Activated naive CD4-positive, alpha-beta T cell treated with anti-CD3 and anti-CD28 coated beads, Interleukin-2, amount 10 ng/mL, durations not matched to agents 7 days and 5 days (primary cell): ENCODE measurements at places on chromosomes 6 and 20.

- DNase-seq = no peak
Observed at GRCh38 chr6:66336176-66336575, 629.1 kb upstream of the EYS start.

- no peak for DNase-seq
Observed at GRCh38 chr6:32108094-32108627, 977 bp downstream of the TNXB start.

DNA sequence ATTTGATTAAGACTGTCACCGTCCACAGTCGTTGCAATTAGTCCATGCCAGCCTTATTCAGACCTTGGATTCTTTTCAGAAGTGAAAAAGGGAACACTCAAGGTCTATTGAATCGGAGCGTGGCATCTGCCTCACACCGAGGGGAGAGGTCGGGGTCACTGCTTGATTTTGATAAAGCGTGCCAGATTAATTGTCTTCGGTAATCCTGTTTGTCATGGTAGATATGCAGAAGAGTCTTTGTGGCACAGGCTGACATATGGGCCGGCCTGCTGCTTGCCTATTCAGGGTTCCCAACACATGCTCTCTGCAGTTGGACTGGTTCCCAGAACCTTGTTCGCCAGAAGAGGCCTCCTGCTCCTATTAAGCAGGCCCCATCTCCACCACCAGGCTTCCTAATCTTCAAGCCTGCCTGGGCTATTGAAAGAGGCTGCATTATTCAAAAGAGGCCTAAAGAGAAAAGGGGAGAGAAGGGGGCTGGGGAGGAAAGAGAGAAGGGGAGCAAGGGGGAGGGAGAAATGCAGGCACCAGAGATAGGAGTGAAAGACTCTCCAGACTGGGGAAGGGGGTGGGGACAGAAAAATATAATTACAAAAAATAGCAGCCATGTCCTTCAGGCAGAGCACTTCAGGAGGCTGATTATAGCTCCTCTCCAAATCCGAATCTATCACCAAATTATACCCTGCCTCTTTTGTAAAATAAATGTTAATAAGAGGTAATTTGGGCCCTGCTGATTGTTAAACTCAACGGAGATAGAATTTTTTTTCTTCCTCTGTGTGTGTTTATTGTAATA, 611.3 kb downstream of the HDGFL1 start:
- DNase-seq = no peak

DNA sequence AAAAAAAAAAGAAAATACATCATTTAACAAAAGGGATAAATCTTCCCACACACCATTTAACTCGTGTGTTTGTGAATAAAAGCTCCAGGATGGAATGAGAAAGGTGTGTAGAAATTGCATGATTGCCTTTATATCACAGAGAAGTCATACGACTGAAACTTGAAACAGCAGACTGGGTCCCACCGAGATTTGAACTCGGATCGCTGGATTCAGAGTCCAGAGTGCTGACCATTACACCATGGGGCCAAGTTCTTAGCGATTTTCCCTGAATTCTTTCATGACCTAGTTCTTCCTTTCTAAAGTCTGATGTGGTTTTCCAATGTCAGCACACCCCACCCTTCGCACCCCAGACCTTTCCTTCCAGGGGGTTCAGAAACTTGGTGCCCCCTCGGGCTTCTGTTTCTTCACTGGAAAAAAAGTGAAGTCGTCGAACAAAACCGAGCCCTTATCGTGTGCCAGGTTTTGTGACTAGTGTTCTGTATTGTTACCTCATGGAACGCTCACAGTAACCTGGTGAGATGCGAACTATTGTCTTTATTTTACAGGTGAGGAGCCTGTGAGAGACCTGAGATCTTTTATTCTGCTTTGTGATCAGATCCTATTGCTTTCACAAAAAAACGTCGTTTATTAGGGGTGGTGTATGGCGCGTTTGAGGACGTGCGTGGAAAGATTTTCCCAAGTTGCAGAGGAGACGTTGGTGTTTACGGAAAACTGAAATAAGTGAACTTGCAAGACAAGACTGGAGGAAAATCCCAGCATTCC, 120.8 kb downstream of the OR2B2 start:
- no peak for DNase-seq

DNA sequence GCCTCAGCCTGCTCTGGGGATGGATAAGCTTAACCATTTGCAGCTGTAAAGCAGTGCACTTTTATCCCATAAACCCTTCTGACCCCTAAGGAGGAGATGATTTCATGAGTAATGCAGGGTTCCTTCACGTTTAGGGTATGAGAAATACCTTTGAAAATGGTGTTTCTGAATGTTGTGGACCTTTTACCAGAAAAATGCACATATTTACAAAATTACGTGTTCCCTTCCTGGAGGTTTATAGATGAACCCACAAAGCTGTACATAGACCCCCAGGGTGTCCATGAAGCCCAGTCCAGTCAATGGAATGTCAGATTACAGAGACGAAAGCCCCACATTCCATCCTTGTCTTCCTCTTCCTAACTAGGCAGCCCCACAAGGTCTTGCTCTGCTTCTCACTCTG, 78.6 kb upstream of the INSM1 start:
- no peak for DNase-seq

DNA sequence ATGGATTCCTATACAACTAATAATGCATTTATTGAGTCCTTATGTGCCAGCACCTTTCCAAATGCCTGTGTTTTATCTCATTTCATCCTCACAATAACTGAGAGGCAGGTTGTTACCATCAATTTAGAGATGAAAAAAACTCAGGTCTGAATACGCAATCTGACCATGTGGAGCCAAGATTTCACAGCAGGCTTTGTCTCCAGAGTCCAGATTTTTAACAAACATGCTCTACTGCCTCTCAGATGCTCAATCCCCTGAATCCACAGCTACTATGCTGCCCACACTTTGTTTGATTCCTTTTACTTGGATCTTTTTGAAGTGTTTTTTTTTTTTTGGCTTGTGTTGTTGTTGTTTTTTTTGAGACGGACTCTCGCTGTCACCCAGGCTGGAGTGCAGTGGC, 46.8 kb downstream of the B4GALT5 start:
- no peak for DNase-seq

- peak; percentile 55 for DNase-seq
Observed at GRCh38 chr6:108114841-108115597, 40.5 kb upstream of the OSTM1 start.

GRCh38 chr6:148265054-148265453, 77.6 kb upstream of the SASH1 start:
- DNase-seq = no peak

- DNase-seq = no peak
Observed at GRCh38 chr6:22808466-22808865, 239.1 kb downstream of the HDGFL1 start.

GRCh38 chr20:46139908-46140482, 21.9 kb downstream of the CD40 start:
- no peak for DNase-seq

GRCh38 chr6:132483779-132484679, 28.9 kb downstream of the STX7 start:
- peak; percentile 52 for DNase-seq

DNA sequence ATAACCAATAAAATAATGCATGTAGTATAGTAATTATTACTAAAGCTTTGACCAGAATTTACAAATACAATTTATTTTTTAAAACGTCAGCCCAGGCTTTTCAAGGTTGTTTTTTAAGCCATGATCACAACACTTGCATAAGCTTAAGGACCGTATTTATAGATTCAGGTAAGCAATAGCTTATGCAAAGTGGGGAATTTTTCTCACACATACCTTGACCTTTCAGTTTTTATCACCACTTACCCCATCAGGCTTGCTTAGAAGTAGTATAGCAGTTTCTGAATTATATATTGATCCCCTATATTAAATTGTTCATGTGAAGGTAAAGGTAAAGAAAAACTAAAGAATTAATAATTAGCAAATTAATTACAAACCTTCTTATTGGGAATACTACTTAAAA, 232.3 kb upstream of the FKBP1C start:
- DNase-seq = no peak

DNA sequence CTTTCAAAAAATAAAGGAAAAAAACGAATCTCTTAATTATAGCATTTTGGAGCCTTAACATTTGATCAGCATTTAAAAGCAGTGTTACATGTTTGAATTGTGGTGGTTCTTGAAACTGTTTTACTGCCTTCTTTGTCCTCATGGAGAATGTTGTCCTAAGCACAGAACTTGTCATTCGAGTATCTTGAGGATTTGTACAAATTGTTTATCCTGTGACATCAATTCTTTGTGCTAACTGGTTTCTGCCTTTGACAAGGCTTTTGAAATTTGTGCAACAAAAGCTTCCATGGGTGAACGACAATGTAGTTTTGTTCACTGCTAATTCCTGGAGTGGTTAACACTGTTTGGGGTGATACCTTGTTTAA, 130.8 kb downstream of the SCAF8 start:
- no peak for DNase-seq

GRCh38 chr20:58245931-58246330, 17.5 kb upstream of the ANKRD60 start:
- no peak for DNase-seq

DNA sequence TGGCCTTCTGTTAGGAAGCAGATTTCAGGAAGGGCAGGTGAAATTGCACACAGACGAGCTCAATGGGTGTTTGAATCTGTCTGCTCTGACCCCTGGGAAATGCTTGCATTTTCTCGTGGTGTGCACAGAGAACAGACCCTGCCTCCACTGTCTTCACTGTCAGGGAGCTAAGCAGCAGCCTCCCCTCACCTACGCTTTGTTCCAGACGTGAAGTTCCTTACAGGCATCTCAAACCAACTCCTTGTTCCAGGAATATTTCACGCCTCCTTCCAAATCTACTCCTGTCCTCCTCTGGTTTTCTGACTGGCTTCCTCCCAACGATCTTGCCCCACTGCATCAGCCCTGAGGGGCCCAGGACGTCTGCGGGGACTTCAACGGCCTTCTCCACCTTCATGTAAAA, 13.7 kb downstream of the DACT2 start:
- DNase-seq = no peak

- peak; percentile 26 for DNase-seq
Observed at GRCh38 chr6:163460307-163460782, 45.8 kb downstream of the QKI start.

GRCh38 chr20:19285436-19285835, 73.0 kb downstream of the SLC24A3 start:
- no peak for DNase-seq

DNA sequence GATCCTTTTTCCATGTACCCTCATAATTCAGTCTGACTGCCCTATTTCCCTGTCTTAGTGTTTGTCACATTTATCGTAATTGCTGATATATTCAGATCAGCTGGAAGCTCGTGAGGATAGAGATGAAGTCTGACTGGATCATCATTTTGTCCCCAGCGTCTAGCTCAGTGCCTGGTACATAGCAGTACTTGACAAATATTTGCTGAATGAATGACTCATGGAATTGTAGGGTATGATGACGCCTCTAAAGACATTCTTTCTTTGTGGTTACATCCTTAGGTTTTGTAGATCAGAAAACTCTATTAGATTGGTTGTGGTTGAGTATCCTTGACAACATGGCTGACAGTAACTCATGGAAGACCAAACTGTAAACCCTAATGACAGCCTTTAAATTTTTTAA, 68.9 kb downstream of the MTHFD1L start:
- no peak for DNase-seq

DNA sequence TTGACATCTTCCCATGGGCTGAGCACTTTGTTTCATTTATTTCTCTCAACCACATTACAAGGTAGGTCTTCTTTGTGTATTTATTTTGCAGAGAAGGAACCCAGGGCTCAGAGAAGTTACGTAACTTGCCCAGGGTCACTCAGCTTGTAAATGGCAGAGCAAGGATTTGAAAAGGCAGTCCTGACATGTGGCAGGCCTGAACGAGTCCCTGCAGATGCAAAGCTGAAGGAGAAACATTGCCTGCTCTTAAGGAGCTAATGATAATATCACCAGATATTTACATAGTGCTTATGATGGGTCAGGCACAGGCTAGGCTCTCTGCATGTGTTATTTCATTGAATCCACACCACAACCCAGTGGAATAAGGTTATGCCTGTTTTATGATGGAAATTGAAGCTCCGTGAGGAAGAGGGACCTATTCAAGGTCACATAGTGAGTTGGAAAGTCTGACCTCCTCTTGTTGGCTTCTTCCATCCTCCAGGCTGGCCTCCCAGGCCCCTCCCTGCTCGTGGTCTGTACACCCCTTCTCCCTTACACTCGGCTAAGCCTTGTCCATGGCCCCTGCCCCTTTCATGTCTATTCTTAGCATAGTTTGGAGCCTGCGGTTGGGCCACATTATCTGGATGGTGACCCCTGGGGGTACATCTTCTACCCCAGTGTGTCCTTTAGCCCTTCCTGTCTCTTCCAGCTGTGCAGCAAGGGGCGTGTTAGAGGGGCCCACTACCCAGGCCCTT, 12.5 kb downstream of the MYH7B start:
- DNase-seq = no peak

GRCh38 chr6:163132050-163132750, 282.3 kb upstream of the QKI start:
- no peak for DNase-seq

DNA sequence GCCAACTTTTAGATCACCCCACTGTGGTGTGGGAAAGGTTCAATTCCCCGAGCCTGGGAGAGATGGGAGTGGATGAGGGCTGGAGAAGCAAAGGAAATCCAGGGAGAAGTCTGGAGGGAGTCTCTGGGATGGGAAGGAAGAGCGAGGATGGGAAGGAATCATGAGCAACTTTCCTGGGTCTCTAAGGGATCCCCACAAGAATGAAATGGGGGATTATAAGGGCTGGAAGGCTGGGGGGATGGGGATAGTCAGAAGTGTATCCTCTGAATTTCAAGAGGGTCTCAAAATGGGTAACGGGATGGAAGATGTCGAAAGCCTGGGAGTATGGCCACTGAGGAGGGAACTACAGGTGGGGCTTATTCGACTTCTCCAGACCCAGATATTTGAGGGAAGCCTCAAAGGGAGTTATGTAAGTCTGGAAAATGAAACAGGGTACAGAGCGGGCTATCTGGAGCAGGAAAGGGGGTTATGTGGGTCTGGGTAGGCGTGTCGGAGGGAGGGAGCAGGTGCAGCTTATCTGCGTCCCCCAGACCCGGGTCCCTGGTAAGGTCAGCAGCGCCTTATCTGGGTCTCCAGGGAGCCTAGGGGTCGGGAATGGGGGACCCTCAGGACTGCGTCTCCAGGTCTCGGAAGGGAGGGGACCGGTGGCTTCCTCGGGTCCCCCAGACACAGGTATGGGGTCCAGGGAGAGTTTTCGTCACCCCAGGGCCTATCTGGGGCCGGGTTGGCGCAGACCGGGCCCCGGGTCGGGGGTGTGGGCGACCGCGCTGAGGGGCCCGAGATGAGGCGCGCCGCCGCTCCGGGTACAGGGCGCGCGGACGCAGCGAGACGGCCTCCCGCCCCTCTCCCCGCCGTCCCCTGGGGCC, 550 bp downstream of the PLAGL2 start:
- DNase-seq = peak; percentile 43

DNA sequence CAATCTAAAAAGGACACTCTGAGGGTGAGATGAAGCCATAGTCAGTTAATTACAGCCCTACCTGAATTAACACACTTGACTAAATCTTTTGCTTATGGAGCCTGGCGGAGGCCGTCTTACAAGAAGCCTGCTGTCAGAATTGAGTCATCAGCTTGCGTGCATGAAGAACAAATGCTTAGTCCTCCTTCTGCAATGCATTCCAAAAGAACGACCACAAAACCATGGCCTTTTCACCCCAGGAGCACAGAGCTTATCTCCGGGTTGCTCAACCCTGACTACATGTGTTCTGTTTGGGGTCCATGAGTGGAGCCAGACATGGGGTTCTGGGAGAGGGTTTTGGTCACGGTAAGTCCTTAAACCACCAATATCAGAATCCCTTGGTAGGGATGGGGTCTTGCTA, 318.1 kb downstream of the CLIC5 start:
- DNase-seq = no peak
